ENCODE measurements at places on chromosomes 5 and 9.

DNA sequence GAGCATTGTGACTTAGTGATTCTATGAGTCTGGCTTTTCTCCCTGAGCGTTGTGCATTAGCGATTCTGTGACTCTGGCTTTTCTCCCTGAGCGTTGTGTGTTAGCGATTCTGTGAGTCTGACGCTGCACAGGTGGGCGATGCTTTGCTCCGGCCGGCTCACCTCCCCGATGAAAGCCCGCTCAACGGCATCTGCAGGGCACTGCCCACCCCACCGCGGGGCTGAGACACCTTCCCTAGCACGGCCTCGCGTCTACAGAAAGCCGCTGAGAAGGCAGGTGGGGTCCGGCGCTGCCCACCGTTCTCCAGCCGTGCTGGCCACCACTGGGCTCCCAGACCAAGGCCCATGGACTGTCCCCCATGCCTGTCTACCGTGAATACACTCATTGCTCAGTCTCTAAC, 12.8 kb upstream of the SLC9A3 start:
- DNase-seq, result no peak

DNA sequence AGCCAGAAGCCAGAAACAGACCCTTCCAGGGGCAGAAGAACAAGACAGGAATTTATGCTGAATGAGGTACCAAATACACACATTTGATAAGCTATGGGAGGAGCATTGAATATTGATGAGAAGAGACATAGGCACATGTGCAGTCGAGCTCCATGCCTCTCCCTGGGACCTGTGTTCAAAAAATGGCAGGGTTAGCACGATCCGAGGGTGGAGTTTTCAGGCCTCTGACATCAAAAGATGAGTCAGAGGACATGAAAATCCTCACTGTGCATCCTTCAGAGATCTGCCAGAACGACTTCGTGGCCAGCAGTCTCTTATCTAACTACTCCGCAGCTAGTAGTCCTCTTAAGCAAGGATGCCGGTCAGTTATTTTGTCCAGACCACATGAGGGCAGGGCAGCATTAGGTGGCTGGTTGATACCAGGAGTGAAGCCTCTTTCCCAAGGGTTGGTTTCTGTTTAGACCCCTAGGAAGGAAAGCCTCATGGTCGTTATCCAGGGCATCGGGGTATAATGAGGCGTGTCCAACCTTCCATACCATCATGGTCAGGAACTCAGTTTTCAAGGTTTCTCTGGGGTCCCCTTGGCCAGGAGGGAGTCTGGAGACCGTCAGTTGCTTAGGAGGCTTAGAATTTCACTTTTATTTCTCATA, 11.6 kb upstream of the CMBL start:
- no peak for DNase-seq

- no peak for DNase-seq
Observed at GRCh38 chr9:119088002-119088547, 281.2 kb downstream of the BRINP1 start.

DNA sequence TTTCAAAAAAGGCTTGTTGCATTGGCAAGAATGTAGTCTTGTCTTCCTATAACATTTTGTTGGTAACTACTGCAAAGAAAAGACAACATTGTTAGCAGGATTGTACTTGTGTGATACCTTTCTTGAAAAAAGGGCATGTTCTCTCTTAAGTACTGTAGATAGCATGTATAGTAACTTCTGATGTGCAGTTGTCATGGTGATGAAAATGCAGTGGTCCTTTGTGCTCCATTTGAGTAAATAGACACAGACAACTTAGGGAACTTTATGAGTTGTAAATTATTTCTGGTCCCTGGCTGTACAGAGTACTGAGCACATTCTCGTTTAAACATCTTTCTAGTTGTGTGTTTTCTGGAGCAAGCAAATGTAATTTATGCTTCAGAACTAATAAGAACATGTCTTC, 103.3 kb downstream of the CD180 start:
- no peak for DNase-seq

GRCh38 chr5:126003309-126003708, 419.9 kb upstream of the GRAMD2B start:
- DNase-seq, result peak; percentile 85

GRCh38 chr5:4833104-4833738, 306.9 kb upstream of the ADAMTS16 start:
- no peak for DNase-seq

- peak; percentile 98 for DNase-seq
Observed at GRCh38 chr5:77893225-77893860, 117.2 kb upstream of the TBCA start.

GRCh38 chr5:41115281-41115680, 44.1 kb upstream of the MROH2B start:
- DNase-seq, result peak; percentile 66

- DNase-seq, result no peak
Observed at GRCh38 chr5:92678640-92679039, 902.4 kb downstream of the NR2F1-AS1 start.

DNA sequence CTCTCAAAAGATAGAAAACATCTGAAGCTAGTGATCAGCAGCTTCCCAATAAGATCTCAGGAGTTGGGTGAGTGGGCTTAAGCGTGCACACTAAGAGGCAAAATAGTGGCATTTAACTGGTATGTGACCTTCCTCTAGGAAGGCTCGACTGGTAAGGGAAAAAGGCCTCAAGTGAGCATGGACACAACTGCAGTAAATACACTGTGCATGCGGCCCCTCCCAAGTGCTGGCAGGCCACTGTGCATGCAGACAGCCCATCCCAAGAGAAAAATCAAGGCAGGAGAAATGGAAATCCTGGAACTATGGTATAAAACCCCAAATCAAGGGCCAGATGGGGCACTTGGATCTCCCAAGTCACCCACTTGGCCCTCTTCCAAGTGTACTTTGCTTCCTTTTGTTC, 112.7 kb downstream of the SMC2 start:
- no peak for DNase-seq

DNA sequence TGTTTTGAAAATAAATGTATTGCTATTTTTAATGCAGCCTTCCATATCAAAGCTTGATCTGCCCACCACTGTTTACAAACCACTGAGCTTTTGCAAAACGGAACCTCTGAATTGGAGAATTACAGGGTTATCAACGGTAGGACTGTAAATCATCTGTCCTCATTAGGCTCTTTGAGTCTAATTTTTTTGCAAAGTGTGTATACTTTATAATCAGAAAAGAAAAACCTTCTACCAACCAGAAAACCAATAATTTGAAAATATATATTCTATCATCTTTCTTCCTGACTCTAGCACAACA, 6.8 kb upstream of the SLC2A8 start:
- no peak for DNase-seq

DNA sequence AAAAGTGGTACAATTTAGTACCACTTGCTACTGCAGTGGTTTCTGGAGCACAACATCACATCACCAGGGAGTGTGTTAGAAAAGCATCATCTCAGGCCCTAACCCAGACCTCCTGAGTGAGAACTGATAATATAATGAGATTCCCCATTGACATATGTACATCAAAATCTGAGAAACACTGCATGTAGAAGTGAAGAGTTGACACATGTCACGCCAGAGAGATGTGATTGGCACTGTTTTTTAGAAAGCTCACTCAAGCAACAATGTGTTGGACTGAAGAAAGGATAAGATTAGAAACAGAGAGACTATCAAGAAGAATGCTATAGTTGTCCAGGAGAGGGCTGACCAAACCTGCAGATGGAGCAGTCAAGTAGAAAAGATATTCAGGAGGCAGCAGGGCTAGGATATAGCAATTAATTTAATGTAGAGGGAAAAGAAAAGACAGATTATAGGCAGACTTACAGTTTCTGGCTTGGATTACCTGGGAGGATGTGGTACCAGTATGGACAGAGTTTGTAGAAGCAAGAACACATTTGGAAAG, 324.4 kb upstream of the ADAMTSL1 start:
- DNase-seq, result no peak

DNA sequence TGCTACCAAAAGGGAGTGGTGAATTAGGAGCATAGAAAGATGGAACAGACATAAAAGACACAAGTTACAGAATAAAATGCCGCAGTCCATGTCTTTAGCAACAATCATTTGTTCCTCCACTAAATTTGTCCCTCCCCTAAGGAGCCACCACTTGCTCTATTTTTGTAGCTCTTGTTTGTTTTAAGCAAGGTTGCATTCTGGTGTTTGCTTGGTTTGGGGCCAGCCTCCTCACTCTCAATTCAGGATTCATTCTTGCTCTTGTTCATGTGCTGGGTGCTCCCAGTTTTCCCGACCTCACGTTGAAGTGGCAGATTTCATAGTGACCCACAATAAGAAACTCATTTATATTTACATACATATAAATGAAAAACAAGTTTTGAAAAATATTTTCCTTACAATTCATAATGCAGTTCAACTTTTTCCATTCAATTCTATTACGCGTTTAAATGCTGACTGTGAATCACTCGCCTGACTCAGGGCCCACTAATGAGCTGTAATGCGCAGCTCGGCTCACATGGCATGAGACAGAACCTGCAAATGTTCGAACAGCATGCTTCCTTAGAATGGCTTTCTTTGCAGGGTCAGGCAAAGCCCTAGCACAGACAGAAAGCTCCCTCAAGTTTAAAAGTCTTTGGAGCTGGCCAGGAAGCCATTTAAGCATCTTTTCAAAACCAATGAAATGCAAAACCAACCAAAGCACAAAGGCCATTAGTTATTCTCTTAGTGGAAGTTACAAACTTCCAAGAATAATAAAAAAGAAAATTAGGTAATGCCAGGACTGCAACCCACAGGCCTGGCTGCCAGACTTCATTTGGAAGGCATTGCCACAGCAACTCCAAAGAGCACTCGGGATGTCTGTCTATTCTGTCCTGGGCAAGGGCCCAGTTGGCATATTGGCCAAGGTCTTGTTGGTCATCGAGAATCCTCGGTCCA, 41.7 kb downstream of the RETREG1 start:
- DNase-seq, result peak; percentile 87

- DNase-seq, result peak; percentile 48
Observed at GRCh38 chr5:127878174-127878750, 175.1 kb downstream of the CCDC192 start.

- peak; percentile 97 for DNase-seq
Observed at GRCh38 chr9:4832786-4833579, 40.2 kb downstream of the RCL1 start.

DNA sequence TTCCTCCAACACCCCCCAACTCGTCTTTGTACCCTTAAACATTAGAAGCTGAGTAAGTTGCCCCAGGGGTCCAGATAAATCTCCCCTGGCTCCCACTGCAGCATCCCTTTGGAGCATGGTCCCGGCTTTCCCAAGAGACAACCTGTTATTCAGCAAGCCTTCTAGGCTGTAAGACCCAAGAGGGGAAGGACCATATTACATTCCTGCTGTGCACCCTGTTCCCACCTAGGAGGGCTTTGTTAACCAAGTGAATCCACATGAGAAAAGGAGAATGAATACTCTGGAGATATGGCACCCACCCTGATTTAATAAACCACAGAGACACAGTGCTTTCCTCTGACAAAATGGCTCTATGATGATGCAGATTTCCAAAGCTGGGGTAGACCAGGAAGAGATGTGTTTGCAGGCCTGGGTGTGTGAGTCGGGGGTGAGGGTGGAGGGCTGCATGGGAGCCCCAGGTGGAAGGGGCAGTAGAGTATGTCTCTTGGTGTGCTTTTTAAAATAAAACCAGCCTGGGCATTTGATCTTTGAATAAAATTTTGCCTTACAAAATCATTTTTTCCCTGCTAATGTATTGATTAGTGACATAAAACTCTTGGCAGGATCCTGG, 325.2 kb downstream of the DRD1 start:
- no peak for DNase-seq

DNA sequence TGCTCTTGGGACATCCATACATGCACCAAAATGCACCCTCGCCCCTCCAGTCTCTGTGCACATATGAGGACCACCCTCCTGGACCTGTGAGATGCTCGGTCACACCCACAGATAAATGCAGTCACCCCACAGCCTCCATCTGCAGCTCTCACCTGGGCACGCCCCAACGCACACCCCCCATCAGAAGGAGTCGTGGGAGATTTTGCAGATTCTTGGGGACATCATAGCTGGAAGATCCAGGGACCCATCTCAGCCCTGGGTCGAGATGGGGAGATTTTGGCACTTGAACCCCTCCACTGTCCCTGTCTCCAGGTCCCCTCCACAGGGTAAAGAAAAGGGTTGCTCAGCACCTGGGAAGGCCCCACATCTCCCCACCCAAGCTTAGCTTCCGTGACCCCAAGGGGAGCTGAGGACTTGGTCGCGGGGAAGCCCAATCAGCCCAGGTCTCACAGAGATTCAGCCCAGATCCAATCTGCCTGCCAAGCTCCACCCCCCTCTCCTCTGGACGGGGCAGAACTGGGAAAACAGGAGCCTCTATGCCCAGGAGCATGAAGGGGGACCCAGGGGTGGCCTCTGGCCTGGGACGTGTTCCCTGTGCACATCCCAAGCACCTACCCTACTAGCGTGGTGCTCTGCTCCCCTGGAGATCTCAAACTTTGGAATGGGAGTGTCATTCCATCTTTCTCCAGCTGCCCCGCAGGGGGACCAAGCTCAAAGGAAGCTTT, 89.2 kb upstream of the LMX1B start:
- DNase-seq, result no peak

- DNase-seq, result no peak
Observed at GRCh38 chr5:95223566-95224258, 61.2 kb downstream of the MCTP1 start.

- peak; percentile 64 for DNase-seq
Observed at GRCh38 chr9:19028835-19029451, 4.1 kb downstream of the SAXO1 start.

GRCh38 chr5:63854076-63854475, 108.2 kb downstream of the HTR1A start:
- no peak for DNase-seq

DNA sequence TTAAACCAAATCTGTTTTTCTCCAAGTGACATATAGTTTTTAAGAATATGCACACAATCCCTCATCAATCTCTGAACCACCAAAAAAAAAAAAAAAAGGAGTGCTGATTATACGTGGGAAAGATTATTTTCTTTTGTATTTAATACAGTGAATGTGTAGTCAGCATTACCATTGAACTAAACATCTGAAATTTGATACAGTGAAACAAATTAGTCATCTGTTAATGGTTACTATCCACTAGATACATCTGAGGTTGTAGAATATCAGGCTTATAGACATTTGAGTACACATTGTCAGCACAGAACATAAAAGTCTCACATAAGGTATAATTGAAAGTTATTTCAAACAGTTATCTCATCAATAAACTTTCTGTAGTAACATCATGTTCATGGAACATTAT, 87.0 kb downstream of the SLF1 start:
- DNase-seq, result peak; percentile 11

- no peak for DNase-seq
Observed at GRCh38 chr9:123583646-123584045, 227.6 kb downstream of the CRB2 start.

GRCh38 chr9:87562530-87563170, 65.0 kb downstream of the DAPK1 start:
- no peak for DNase-seq

- peak; percentile 8 for DNase-seq
Observed at GRCh38 chr5:144778561-144778960, 607.9 kb downstream of the KCTD16 start.

- peak; percentile 89 for DNase-seq
Observed at GRCh38 chr5:139648205-139649081, at the start of gene CXXC5. TSS of gene CXXC5 (plus strand) at chr5:139648349. CDS start at chr5:139680524, 32,175 bp downstream.

GRCh38 chr9:132632413-132633129, 37.2 kb downstream of the DDX31 start:
- no peak for DNase-seq
